NCI-H2081 treated with DMSO at 0.1 percent for 48 hours (cell line): ENCODE measurements at places on chromosomes 12 and 14.

DNA sequence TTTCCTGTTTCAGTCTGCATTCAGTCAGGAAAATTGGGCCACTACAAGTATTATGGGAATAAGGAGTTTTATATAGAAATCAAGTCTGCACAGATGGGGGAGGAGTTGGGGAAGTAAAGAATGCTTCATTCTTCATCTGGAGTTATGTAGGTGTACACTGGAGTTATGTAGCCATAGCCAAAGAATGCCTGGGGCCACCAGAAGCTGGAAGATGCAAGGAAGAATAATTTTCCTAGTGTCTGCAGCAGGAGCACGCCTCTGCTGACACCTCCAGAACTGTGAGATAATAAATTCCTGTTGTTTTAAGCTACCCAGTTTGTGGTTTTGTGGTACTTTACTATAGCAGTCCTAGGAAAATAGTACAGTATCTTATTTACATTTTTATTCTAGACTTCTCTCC lies 333.4 kb downstream of the NELL2 start:
- no peak for DNase-seq

DNA sequence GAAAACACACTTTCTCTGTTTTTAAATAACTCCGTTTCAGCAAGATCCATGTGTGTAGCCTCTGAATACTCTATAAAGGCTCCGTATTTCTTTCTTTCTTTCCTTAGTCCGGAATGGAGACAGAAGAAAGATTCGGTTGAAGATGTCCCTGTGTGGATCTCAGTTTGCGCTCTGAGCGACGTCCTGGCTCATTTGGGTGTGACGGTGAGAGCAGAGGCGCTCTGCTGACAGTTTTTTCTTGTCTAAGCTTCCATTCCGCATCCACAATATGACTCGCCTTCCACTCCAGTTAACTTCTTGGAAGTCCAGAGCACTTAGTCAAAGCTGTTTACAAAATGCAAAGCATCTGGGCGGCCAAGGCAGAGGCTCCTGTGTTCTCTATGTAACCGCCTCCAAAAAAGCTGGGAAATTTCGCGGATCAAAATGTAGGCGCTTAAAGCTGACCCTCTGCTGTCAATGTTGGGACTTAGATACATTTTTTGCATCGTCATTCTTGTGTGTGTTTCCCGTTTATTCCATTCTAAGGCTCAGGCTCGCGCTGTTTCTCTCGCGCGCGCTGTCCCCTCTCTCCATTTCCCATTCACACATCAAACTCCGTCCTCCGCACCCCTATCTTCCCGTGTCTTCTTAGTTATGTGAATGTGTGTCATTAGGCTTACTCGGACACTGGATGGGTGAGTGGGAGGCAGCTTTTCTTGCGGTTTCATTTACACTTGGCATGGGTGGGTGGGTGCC lies 880 bp upstream of the FLRT2 start:
- no peak for DNase-seq

- DNase-seq = no peak
Observed at GRCh38 chr12:50554651-50555050, 49.9 kb downstream of the DIP2B start.

- no peak for DNase-seq
Observed at GRCh38 chr12:92335831-92336230, 190.2 kb upstream of the BTG1 start.

GRCh38 chr14:68938271-68939150 lies 40.6 kb downstream of the ACTN1 start:
- no peak for DNase-seq

DNA sequence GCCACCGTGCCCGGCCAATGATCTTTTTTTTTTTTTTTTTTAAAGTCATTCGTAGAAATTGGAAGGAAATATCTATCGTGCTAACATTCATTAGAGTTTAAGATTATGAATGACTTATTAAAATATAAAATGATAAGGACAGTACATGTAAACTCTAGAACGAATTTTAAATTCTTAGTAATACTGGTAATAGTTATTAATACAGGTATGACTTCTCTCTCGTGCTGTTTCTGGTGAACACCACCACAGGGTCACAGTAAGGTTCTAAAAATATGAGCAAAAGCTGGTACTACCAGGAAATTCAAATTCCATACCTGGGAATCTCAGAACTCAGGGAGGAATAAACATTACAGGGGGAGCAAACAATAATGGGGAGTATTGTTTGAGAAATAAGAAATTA lies 26.2 kb downstream of the WNK1 start:
- DNase-seq = no peak

GRCh38 chr12:4997939-4998338 lies 45.7 kb upstream of the KCNA5 start:
- no peak for DNase-seq

DNA sequence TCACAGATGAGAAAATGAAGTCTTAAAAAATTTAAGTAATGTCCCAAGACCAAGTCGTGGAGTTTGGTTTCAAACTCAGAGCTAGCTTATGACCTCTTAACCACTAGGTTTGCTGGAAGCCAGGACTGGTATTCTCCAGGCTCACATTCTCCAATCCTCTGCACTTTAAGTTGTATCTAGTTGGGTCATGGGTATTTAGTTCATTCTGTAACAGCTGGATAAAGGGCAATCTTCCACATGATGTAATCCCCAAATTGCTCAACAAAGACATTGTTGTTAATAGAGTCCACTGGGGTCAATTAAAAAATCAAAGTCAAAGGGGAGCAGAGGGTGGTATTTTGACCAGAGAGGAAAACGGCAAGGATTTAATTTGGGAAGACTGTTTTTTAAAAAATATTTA lies 17.8 kb upstream of the GAS2L3 start:
- no peak for DNase-seq

DNA sequence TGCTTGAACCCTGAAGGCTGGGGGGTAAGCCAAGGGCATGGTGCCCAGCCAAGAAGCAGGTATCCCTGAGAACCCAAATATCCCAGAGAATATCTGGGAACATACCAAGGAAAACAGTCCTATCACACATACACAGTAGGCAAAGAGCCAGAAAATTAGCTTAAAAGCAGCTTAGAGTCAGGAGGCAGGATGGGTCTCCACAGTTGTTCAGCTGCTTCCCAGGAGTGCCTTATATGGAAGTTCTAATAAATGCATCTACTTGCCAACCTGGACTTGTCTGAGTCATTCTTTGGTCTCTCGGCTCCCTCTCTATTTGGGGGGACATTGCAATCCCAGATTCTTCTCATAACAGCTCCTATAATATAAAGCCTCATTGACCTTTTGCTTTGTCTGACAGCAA lies 9.0 kb upstream of the GPR135 start:
- no peak for DNase-seq

DNA sequence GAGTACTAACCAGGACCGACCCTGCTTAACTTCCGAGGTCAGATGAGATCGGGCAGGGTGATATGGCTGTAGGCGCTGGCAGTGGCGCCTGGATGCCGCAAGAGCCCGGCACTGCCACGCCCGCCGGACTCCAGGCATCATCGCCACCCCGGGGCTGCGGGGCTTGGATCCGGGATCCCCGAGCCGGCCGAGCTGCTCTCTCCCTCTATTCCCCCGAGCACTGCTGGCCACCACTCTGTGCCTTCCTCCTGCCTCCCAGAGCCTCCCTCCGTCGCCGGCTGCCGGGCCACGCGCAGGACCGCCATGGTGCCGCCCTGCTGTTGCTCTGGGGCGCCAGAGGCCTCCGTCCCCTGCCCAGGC lies 153.2 kb upstream of the ALG10B start:
- no peak for DNase-seq

DNA sequence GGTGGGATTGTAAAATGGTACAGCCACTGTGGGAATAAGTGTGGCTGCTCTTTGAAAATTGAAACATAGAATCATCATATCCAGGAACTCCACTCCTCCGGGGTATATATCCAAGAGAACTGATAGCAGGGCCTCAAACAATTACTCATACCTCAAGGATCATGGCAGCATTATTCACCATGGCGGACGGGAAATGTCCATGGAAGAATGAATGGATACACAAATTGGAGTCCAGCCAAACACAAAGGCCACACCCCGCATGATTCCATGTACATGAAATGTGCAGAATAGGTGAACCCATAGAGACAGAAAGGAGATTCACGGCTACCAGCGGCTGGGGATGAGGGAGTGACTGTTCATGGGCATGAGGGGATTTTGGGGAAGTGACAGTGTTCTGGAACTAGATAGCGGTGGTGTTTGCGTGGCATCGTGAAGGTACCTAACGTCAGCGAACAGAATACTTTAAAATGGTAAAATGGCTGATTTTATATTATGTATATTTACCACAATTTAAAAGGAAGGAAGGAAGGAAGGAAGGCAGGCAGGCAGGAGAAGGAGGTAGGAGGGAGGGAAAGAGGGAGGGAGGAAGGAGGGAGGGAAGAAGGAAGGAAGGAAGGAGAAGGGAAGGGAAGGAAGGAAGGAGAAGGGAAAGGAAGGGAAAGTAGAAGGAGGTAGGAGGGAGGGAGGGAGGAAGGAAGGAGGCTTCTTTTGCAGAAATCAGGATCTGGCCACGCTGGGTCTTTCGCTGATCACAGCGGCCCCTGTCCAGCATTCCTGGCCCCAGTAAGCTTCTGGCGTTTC lies 14.1 kb upstream of the NCOR2 start:
- DNase-seq = no peak

DNA sequence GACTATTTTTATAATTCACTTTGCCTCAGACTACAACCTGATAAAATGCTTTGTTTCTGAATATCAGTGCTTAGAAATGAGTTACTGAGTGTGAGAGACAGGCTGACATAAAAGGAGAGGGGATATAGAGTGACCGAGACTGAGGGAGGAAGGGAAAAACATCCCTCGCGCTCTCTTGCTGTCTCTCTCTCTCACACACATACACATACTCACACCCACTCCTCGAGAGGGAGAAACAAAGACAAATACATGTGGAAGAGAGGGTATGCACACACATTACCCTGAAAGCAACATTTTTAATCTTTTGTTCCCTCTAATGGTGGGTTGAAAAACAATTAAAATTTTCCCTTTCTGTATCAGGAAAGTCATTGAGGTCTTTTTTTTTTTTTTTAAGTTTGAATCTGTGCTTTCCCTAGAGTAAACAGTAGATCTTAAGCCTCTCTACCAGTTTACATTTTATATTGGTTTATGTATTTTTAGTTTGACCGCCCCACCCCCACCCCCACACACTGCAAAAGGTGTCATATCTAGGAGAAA lies 45.3 kb downstream of the FRS2 start:
- no peak for DNase-seq

GRCh38 chr14:38203929-38204718 lies 3.6 kb upstream of the SSTR1 start:
- no peak for DNase-seq

GRCh38 chr14:53495846-53496343 lies 342.8 kb upstream of the DDHD1 start:
- DNase-seq = no peak

- no peak for DNase-seq
Observed at GRCh38 chr14:31326111-31326510, 94.2 kb downstream of the HEATR5A start.

- no peak for DNase-seq
Observed at GRCh38 chr12:113190761-113191160, 5.2 kb downstream of the RITA1 start.

DNA sequence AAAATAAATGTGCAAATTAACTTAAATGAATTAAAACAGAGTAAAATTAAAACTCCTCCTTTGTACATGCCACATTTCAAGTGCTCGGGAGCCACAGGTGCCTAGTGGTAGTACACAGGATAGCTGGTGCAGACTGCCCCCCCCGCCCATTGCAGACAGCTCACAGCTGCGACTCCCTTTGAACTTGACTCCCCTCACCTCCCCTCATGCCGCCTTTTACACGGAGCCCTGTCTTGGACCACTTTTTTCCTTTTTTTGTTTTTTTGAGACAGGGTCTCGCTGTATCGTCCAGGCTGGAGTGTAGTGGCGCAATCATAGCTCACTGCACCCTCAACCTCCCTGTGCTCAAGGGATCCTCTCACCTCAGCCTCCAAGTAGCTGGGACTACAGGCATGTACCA lies 11.5 kb downstream of the SETD1B start:
- DNase-seq = no peak

DNA sequence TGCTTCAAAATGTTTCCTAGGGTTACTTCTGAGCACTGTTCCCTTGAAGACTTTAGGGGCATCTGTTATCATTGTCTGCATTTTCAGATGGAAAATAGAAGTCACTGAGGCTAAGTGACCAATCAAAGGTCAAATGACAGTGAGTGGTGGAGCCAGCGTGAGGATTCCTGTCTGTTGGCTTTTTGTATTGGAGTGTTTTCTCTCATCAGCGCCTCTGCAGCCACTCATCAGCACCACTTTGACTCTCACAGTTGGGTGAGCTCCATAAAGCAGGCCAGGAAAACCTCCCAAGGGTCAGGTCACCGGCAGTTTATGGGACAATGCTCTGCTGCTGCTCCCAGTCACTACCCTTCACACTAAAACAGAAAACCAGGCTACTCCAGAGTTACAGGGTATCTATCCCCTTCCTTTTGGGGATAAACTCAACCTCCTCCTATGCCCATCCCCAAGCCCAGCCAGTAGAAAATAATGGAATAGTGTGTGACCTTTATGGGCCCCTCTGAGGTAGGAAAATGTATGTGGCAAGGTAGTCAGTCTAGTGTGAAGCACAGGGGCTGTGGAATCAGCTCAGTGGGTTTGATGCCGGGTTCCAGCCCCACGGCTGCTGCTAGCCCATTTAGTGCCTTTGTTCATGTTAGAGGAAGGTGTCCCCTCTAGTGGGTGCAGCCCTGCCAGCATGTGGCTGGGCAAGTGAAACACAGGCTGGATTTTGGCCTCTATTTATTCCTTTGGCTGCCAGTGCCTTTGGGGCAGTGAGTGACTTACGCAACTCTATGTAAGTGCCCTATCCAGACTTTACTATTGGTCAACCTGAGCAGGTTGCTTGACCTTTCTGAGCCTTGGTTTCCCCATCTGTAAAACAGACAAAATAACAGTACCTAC lies 133.8 kb upstream of the CPM start:
- no peak for DNase-seq

GRCh38 chr12:48826209-48826855 lies 8.0 kb downstream of the CACNB3 start:
- DNase-seq = no peak

DNA sequence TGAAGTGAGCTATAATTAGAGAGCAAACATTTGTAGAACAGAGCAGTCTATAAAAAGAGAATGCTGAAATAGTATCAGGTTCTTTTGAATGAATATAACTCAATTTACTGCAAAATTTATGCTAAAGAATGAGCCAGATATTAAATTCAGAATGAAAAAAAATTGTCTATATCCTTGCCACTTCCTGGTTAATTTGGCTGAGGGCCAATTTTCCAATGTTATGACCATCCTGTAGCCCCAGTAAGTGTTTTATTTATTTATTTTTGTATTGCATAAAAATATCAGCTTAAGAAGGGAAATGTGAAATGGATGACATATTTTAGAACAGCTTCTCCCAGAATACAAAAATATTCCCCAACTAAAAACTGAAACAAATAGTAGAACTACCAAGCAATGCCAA lies 263.4 kb downstream of the SOX5 start:
- DNase-seq = no peak

GRCh38 chr12:16130343-16130742 lies 147.1 kb downstream of the SLC15A5 start:
- no peak for DNase-seq

- no peak for DNase-seq
Observed at GRCh38 chr12:126708492-126708896, 1558.5 kb upstream of the TMEM132C start.

GRCh38 chr14:74691456-74691855 lies 21.4 kb downstream of the AREL1 start:
- DNase-seq = no peak
